HuH-7.5 (cell line): ENCODE measurements at places on chromosomes 7 and 10.

GRCh38 chr10:102644646-102645387 lies 538 bp downstream of the TRIM8 start:
- peak; percentile 84 for DNase-seq

GRCh38 chr7:110568932-110569331 lies 522.0 kb upstream of the LRRN3 start:
- DNase-seq, result no peak

- no peak for DNase-seq
Measured at GRCh38 chr10:74021248-74022055, 23.5 kb downstream of the VCL start.

- no peak for DNase-seq
Measured at GRCh38 chr10:124221356-124222317, 128.2 kb upstream of the CHST15 start.

GRCh38 chr10:129825221-129825620 lies 138.9 kb downstream of the EBF3 start:
- DNase-seq, result no peak

DNA sequence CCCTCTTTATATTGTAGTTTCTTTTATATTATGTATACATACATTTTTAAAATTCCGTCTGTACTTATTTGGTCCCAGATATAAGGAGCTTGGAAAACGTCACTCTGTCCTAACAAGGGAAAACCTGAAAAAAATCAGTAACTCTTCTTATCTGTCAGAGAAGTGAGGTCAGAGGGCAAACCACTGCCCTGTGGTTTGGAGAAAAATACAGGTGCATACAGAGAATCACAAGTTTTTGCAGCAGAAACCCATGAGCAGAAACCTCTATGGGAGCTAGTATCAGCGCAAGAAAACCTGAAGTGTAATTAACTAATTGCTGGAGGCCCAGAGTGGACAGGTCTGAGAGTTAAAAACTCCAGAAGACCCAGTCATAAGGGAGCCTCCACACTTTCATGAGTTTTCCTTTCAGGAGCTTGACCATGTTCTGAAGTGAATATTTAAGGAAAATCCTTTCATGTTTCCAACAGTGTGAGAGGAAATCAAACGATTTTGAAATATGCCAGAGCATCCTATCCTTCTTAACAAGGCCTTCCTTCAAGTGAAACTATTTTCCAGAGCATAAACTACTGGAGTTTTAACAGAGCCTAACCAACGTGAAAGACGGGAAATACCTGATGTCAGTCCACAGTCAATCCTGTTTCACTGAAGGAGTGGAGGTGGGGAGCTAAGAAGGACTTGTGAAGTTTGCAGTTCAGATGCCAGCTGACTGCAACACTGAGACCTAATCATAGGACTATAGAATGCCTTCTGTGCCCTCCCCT lies 290.8 kb upstream of the BMPER start:
- no peak for DNase-seq

- no peak for DNase-seq
Measured at GRCh38 chr10:31069411-31069810, 37.7 kb upstream of the ZNF438 start.

- DNase-seq, result no peak
Measured at GRCh38 chr7:82345886-82346285, 97.7 kb downstream of the CACNA2D1 start.

GRCh38 chr10:114103284-114103683 lies 59.6 kb downstream of the ADRB1 start:
- DNase-seq, result no peak

DNA sequence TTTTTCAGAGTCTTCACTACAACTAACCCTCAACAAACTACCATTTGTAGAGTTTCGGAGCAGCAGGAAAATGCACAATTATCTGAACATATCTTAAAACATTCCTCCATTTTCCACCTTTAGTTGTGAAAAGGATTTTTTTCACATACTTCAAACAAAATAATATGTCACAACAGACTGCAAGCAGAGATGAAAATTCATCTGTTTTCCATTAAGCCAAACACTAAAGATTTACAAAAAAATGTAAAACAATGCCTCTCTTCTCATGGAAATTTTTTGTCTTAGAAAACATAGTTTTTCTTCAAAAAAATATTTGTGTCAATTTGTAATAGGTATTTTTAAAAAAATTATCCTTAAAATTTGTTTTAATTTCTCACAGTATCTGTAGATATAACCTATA lies 98.9 kb downstream of the ARHGAP12 start:
- no peak for DNase-seq

DNA sequence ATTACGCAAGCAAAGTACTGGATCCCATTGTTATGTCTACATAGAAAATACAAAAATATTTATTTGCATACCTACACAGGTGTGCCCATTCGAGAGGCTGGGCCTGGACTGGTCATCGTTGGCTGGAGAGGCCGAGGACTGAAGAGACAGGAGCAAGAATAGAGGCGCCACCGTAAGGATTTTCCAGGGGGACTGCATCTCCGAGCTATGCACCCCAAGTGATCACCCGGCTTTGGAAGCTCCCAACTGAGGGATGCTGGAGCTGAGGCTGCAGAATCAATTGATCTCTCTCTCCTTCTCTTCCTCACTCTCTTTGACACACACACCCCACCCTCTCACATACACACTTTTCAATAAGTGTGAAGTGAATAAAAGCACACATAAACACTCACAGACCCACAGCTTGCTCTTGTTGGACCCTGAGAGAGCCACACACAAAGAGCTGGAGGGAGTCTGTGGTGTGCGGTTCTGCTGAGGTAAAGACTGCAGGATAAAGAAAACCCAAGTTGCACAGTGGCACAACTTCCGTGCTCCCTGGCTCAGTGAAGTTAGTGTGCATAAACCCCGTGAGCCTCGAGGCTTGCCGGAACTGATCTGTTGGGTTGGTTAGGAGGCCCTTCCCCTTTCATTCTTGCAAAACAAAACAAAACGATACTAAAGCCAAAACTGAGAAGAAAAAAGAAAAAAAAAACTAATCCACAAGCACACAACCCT lies at the start of gene AOAH:
AOAH (minus strand) TSS at position 544 of the 714 bp plus-strand sequence; CDS start at position 198, 346 bp downstream.
- DNase-seq, result no peak

DNA sequence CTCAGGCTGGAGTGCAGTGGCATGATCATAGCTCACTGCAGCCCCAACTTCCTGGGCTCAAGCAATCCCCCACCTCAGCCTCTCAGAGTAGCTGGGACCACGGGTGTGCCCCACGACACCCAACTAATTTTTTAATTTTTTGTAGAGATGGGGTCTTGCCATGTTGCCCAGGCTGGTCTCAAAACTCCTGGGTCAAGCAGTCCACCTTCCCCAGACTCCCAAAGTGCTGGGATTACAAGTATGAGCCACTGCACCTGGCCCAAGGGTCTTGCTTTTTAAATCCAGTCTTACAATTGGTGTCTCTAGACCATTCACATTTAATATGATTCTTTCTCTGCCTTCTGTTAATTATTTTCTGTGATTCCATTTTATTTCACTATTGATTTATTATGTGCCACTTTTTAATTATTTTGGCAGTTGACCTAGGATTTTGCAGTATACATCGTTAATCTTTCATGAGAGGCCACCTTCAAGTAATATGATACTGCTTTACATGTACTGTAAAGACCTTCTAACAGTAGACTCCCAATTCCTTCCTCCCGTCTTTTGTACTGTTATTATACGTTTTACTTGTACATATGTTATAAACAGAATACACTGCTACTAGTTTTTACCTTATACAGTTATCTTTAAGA lies 18.7 kb downstream of the MMP21 start:
- no peak for DNase-seq
